ENCODE measurements at places on chromosomes 7 and 10.

DNA sequence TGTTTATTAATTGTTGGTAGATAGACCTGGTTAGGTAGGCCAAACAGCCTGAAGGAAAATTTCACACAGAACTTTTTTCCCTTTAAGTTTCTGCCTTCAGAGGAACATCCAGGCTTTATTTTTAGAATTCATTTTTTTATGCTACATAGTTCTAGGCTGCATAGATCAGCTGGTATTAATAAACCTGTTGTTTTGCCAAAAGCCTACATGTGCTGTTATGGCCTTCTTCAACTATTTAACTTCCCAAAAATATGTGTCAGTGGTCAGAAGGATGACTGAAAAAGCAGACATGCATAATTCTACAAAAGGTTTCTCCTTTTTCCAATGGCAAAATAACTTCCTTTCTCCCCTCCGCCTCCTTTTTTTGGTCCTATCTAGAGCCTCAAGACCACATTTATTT is 303.0 kb upstream of the DKK1 start:
- no peak for DNase-seq

GRCh38 chr7:16315280-16315679 is 106.1 kb downstream of the CRPPA start:
- DNase-seq, result no peak

GRCh38 chr10:52443419-52444388 is 129.6 kb downstream of the DKK1 start:
- no peak for DNase-seq

DNA sequence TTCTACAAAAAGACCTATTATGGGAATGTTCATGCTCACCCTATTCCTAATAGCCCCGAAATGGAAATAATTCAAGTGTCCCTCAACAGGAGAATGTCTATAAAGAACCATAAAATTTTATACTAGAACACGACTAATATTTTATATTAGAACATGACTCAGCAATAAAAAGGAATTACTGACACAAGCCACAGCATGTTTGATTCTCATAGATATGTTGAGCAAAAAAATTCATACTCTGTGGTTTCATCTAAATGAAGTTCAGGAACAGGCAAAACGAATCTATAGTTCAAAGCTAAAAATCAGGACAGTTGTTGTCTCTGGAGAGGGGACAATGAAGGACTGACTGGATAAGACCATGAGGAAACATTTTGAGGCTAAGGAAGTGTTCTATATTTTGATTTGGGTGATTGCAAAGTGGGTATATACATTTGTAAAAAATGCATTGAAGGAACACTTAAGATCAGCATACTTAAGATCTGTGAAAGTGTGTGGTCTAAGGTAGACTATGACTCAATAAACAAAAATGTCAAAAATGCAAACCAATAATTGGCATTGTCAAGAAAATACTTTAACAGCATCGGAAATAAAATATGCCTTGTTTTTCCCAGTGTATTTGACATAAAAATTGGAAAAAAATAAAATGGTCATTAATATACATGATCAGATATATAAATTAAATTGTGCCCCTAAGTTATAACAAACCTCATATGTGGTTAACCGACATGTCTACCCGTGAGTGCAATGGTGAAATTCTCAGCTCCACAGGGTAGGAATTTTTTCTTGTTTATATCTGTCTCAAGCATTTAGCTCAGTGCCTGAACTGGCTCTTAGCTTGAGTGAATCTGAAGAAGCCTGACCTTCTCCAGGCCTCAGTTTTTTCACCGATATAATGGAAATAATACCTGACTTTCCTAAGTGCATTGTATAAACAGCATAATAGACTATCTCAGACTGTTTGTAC is 124.9 kb upstream of the CTTNBP2 start:
- DNase-seq, result no peak

DNA sequence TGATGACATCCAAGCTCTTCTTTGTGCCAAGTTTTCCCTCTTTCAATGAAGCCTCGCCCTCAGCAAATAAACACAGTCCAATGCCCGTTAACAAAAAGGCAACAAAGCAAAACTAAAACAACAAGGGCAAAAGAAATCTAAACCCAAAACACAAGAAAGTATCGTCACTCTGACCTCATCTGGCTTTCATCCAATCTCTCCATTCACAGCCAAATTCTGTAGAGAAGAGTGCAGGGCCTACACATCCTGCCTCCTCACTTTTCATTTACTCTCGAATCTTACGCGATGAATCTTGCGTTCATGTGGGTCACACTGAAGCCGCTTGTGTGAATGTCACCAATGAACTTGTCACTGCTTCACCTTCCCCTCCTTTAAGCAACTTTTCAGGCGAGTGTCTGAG is 15.9 kb upstream of the AKR1E2 start:
- DNase-seq, result no peak

DNA sequence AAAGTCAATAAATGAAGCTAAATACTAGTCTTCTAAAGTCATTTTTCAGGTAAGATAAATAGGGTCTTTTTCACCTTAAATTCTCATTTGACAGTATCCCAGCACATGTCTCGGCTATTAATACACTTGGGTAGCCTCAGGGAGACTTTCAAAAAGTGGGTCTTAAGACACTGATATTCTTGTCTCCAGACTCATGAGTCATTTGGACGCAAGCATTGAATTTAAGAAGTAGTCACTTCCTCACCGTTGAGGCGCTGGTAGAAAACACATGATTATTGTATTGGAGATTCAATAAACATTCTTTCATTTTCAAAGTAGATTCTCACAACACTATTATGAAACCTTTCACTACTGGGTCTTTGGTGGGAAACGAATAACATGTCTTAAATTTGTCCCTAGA is 108.9 kb upstream of the SP8 start:
- DNase-seq, result no peak

- no peak for DNase-seq
Measured at GRCh38 chr10:34098821-34099567, 716.1 kb downstream of the PARD3 start.

DNA sequence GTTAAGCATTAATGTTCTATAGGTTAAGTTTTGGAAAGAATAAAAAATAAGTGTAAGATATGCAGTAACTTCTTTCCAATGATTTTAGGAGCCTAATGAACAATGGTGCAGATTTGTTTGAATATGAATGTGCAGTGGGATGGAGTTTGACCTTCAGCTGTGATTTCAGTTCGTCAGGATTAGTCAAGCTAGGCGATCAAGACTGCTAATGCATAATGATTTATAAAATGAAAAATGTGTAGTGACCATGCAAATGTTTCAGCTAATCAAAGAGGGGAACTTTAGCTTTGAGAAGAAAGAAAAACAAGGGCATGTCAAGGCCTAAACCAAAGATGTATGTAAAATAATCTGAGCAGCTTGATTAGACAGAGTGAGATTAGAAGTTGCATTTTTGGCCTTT is 208.5 kb downstream of the FOXP2 start:
- DNase-seq, result no peak

- DNase-seq, result no peak
Measured at GRCh38 chr7:23852135-23852534, 142.1 kb downstream of the STK31 start.

Measured in HEK293T (cell line).